Left ventricle myocardium superior (tissue), 1 donor: ENCODE measurements at places on chromosomes 5 and 9. TPM values are rescaled to one million over a fixed set of nuclear protein-coding genes. Genes with fewer than 3 reads are reported as not detected.

HTR1A gene
- total RNA-seq = not detected

SHC3 gene
- 0.59 TPM for total RNA-seq

BARX1 gene
- not detected for total RNA-seq

TUSC1 gene
- total RNA-seq = 13.1 TPM

ADCY2 gene
- total RNA-seq = 0.17 TPM

DNA sequence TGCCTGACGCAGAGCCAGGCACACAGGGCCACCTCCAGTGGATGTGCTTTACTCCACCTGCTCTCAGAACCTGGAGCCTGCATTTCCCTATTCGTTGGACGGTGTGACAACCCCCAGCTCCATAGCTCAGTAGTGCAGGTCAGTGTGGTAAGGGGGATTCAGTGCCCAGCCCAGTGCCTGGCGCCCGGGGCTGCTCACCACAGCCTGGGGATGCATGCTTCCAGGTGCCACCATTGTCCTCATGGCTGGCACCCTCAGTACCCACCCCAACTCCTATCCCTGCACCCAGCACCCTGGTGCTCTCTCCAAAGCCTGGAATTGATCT, 32.8 kb upstream of the ADAMTS2 start:
- DNase-seq = no peak

- no peak for DNase-seq
These were observed 13.1 kb downstream of the TRIO start for GRCh38 chr5:14156290-14156649.

- DNase-seq = no peak
These were observed 4.0 kb upstream of the SLC46A2 start for GRCh38 chr9:112894699-112895098.

GRCh38 chr9:8070779-8071444, 271.3 kb upstream of the DMAC1 start:
- peak; percentile 19 for DNase-seq

DNA sequence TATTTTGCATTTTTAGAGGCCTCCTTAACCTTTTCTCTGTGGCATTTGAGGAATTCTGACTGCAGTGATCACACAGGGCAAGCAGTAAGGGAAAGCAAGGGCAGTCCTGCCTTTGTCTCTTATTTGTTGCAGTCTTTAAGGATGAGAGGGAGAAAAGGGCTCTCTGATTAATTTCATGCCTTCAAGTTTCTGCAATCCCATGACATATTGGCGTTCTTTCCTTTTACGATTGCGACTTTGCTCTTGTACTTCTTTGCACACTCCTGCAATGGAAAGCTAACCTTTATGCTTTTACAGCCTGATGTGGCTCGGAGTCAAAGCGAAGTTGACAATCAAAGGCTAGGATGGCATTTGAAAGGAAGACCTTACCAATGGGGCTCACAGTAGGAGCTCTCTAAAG, 698.4 kb downstream of the DNAH5 start:
- no peak for DNase-seq

DNA sequence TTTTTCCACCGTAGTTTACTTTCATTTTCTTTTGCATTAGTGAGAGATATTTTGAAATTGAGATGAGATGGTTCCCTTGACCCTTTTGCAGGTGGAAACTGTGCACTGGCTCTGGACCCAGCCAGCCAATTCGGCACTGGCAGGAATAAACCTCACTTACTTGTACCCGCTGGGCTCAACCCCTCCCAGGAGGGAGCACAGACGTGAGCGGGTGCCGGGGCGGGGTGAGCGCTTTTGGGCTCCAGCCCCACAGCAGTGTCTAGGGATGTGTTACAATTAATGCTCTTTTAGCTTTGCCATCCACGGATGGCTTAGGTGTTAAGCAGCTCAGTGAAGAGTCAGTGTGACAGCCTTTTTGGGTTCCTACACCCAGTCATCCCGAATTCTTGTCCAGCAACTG, 766.1 kb upstream of the CHD1 start:
- DNase-seq = no peak

DNA sequence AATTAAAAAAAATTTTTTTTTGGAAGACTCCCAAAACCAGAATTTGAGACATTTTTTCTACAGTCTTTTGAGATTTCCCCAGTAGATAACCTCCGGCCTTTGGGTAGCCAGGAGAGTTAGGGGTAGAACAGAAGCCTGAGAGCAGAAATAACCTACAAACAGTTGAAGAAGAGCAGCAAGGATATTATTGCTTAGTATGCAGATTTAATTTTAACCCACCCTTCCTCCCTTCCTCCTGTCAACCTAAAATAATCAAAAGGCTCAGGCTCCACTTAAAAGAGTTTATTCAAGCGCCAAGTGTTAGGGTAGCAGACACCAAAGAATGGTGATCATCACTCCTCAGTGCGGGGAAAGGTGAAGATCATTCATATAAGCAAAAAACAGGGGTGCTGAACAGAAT, 17.4 kb upstream of the FAM120A start:
- DNase-seq = no peak

- DNase-seq = no peak
These were observed 6.2 kb downstream of the SMIM32 start for GRCh38 chr5:136186796-136187195.

DNA sequence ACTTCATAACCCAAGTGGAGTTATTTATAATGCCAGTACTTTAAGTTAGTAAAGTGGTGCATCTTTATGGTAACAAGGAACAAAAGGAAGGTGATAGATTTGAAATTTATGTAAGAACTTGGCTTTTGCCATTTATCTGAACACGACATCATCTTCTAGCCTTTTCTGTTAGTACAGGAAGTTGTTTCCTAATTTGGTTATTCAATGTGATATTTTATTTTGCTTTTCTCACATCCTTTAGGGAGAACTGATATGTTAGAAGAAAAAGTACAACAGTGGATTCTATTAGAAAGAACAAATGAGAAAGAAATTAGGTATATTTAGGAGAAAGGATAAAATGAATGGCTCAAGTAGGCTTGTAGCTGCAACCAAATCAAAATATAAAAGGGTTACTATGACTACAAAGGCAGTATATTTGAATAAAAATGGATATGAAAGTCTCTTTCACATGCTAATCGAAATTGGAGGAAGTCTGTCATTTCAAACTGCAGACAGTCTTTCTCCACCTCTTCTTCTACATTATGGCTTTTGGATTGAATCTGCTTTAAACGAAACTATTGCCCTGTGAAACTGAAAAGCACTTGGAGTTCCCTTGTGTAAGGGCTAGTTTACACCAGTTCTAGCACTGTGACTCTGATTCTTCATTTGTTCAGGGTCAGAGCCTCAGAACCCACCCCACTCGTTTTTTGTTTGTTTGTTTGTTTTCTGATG, 18.5 kb upstream of the SLC24A2 start:
- DNase-seq = no peak

GRCh38 chr9:111195766-111196165, 134.3 kb downstream of the OR2K2 start:
- DNase-seq = no peak

DNA sequence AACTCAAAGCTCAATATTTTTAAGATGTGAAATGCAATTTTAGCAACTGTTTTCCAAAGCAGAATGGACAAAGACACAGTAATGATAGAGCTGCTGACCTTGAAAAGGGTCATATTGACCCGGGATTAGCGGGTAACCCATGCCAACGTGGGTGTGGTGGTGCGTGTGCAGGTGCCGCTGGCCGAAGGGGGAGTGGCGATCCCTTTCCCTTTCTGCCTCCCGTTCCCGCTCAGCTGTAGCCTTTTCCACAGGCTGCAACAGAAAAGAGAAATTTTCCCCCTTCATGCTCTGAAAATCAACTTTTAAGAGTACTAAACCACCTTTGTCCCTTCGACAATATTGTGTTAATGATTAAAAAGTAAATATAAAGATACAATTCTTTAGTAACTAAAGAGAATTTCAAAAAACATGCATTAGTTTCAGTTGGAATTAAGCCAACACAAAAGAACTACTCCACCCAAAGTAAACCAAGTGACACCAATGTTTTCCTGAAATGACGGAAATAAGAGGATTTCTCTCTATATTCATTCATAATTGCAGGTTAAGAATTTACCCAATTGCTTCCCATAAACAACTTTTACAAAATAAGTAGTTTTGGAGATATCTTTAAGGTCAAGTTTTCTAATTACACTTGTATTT, 105.2 kb downstream of the ZNF608 start:
- no peak for DNase-seq

GRCh38 chr9:33165263-33166151, 1.6 kb downstream of the B4GALT1 start:
- DNase-seq = peak; percentile 50

DNA sequence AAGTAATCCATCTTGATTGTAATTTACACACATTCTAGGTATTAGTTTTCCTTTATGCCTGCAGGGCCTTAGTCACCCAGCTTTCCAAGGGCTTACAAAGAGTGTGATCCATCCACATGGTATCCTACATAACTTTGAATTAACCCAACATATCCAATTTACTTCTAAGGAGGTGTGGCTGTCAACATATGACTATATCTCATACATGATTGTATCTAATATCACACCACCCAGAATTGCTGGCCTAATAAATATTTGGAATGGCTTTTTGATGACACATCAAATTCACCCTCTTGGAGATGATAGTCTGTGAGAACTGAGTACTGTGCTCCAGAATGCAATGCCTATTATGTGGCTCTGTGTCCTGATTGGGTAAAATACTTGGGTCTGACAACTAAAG, 363.3 kb upstream of the GRIN3A start:
- DNase-seq = no peak

DNA sequence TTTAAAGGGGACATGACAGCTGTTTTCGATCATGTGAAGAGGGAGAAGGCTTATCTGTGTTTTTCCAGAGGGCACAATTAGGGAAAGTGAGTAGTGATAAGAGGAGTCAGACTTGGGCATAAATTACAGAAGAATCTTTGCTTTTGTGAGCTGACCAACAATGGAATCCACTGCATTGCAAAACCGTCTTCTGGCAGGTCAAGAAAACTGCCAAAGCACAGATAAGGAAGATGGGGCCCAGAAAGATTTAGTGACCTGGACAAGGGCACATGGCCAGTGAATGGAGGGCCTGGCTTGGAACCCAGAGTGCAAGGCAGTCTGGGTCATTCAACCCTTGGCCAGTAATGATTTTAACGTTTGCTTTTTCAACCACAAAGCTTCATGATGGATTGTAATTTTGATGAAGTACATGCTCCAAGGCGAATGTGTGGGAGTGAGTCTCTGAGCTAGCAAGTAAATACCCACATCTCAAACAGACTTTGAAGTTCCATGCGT, 153.2 kb upstream of the MAST4 start:
- DNase-seq = peak; percentile 55

DNA sequence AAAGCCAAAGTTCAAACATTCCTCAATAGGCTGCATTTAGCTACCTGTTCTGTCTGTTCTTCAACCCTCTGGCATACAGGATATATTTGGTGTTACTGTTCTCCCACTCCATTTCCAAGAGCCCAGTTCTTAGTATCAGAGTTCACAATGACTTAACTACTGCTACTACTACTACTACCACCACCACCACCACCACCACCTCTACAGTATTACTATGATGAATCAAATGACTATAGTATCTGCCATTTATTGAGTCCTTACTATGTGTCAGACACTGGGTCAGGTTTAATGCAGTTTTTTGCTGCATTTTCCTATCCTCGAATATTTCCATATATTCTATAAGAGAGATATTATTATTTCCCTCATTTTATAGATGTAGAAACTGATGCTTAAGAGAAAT, 937 bp upstream of the CD180 start:
- no peak for DNase-seq

DNA sequence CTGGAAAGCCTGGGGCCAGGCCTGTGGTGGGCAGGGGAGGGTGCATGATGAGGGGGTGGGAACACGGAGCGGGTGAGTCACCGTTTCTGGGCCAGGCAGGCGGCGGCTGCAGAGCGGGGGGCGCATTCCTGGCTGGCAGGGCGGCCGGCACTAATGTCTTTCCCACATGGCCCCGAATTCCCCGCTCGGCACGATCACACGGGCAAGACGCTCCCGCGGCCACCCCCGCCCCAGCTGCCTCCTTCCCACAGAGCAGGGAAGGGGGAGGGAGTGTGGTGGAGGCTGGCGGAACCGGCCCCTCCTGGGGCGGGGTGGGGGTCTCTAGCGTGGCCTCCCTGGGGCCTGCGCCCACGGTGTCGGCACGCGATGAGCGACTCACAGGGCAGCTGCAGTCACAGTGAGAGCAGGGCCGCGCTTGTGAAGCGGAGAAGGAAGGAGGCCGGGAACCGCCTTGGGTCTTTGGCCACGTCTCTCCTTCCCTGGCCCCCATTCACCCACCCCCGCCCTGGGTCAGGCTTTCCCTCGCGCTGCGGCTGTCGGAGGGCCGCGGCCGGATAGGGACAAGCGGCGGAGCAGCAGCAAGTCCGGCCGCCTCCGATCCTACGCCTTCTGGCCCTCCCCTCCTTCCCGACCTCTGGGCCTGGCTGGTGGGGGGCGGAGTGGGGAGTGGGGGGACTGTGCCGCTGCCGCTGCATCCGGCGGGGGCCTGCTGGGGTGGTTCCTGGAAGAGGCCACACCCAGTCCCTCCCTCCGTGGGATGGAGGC, 48.9 kb downstream of the CXXC5 start:
- peak; percentile 89 for DNase-seq

DNA sequence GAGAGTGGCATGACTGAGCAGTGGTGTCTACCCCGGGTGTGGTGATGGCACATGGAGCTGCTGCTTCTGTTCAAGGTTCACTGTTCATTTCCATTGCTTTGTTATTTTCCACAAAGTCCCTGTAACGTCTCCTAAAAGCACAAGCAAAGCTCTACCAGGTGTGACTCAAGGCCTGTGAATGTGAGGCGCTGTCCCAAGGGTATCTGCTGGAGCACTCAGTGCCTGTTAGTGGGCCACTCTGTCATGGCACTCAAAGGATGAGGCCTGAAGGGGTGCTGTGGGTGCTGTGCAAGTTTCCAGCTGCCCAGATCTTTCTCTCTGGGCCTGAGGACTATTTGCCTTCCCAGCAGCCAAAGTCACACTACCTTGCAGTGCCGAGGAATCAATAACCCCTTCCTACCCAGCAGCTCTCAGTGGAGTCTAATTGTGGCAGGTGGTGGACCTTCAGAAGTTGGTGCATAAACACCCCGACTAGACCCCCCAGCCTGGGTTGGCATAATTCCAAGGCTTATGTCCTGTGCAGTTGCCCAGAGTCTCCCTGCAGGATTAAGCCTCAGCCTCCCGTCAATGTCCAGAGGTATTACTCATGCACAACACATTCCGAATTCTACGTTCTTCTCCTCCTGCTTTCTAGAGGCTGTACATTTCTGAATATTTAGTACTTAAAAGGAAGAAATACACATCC, 17.4 kb upstream of the PTCH1 start:
- no peak for DNase-seq

- no peak for DNase-seq
These were observed 1699.3 kb upstream of the CDH9 start for GRCh38 chr5:28737682-28738081.

- DNase-seq = no peak
These were observed 59.2 kb downstream of the AP3B1 start for GRCh38 chr5:78235289-78235688.

DNA sequence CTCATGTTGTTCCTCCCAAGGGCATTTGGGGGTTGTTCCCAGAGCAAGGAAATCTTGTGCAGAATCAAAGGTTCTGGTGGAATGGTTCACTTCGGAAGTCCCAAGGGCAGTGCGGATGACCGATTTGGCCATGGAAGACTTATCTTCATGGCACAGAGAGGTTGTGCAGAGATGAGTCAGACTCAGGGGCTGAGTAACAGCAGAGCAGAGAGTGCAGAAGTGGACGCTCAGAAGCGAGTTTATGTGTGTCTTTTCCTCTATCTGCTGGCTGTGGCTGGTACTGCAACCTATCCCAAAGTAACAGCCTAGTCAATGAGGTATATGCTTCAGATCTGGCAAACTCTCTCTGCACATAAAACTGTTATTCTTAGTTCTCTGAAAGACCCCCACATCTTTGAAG, 118.1 kb downstream of the DPYSL3 start:
- no peak for DNase-seq
